ENCODE measurements at places on chromosomes 6 and 20.

DNA sequence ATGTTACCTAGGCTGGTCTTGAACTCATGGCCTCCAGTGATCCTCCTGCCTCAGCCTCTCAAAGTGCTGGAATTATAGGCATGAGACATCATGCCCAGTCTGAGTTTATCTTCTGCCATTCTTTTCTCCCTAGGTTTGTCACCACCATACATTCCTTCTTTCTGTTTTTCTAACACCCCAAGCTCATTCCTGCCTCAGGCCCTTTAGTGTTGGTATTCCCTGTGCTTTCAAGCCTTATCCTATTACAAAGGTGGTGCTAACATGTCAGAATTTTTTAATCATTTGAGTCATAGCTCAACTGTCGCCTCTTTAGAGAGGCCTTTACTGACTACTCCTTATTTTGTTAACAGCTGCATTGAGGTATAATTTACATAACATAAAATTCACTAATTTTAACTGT is 221.1 kb upstream of the PRSS16 start:
- no peak for DNase-seq

GRCh38 chr20:50546729-50547314 is 36.6 kb downstream of the PTPN1 start:
- DNase-seq, result no peak

GRCh38 chr6:151236668-151237401 is 2.9 kb upstream of the AKAP12 start:
- no peak for DNase-seq

- no peak for DNase-seq
Observed at GRCh38 chr6:106658469-106658868, 29.1 kb downstream of the QRSL1 start.

DNA sequence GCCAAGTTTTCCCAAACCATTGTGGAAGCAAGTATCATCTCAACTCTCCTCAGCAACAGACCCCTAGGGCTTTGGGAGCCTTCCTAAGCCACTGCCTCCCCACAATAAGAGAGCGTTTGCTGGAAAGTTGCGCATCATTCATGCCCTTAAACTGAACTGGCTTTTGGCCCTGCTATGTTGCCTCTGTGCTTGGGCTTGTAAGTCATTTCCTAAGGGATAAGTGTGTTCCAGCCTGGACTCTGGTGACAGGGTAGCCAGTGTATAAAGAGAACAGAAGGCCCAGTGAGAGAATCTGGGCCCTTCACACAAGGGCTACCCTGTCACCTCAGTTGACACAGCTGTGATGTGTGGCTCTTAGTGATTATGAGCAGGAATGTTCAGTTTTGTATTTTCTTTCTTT is 77.8 kb downstream of the COL9A1 start:
- DNase-seq, result no peak

DNA sequence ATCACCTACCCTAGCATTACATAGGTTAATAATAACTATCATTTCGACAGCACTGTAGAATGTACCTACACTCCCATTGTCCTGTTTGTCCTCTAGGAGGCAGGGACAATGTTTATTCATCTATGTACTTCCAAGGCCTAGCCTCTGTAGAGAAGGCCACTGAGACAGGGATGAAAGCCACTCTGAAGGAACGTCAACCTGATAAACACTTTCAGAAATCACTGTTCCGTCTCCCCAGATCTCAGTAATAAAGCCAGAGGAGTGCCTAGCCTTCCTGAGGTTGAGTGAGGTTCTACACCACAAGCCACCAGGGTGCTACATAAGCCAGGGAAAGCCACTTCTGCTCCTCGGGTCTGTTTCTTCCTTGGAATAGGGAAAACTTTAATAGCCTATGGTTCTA is 44.8 kb downstream of the POPDC3 start:
- no peak for DNase-seq

- DNase-seq, result no peak
Observed at GRCh38 chr6:34248198-34248726, 544 bp downstream of the SMIM29 start.

DNA sequence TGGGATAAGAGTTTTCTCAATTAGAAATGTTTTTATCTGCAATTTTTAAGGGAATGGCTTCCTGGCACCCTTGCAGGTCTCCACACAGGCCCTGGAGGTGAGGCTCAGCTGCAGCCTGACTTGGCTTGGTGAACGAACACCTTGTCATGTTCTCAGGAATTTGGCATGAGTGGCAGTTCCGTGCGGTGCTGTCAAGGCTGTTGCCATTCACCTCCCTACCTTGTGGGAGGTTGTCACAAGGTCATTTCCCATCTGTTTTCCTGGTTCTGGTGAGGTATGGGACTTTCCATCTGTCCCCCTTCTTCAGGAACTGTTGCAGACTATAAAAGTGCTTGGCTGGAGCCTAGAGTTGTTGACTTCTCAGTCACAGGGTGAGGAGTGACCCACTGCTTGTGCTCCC is 82.9 kb downstream of the ELOVL4 start:
- no peak for DNase-seq

- DNase-seq, result no peak
Observed at GRCh38 chr20:37469531-37469930, 51.5 kb upstream of the NNAT start.

GRCh38 chr20:25457886-25458680 is 50.6 kb downstream of the GINS1 start:
- DNase-seq, result no peak

DNA sequence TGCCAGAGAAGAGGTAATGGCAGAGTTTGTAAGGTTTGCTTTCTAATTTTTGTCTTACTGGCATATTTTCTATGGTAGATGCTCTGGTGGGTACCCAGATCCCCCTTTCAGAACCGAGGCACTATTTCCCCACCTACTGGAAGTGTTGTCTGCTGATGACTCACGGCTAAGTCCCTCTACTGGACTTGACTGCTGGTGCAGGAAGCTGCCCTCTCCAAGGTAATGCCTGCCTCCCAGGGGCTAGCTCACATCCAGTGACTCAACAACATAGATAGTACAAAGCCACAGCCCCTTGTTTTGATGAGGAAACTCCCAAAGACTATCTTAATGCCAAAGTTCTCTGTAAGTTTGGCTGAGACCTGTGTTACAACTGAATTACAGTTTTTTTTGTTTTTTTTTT is 285.4 kb upstream of the FLRT3 start:
- DNase-seq, result no peak

GRCh38 chr6:56842686-56843475 is 112.0 kb upstream of the BEND6 start:
- no peak for DNase-seq

- DNase-seq, result no peak
Observed at GRCh38 chr6:53161481-53162009, 12.9 kb upstream of the GCM1 start.

DNA sequence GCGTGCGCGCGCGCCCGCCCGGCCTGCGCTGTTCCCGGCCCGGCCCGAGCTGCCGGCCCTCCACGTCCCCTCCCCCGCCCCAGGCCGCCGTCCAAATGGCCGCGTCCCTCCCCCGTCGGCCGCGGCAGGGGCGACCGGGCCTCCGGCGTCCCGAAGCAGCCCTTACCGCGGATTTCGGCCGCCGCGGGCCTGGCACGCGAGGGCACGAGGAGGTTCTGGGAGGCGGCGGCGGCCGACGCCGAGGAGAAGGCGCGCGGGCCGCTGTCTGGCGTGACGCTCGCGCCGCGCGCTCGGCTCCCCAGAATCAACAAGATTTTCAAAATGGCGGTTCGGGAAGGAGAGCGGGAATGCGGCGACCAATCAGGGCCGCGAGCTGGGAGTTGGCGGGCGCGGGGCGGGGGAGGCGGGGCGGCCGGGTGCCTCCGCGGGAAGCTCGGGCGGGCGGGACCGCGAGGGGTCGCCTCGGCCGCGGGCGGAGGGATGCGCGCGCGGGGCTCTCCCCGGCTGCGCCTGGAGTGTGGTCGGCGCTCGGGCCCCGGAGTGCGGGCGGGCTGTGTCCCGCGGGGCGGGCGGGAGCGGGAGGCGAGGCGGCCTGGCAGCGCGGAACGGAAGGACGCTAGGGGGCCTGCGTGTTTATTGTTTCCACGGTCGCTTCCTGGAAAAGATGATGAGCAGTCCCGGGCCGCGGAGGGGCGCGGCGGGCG is at the start of gene DEK:
DEK (minus strand) TSS at position 312 of the 704 bp plus-strand sequence. CDS start 543 bp downstream, outside the sequence.
- no peak for DNase-seq

DNA sequence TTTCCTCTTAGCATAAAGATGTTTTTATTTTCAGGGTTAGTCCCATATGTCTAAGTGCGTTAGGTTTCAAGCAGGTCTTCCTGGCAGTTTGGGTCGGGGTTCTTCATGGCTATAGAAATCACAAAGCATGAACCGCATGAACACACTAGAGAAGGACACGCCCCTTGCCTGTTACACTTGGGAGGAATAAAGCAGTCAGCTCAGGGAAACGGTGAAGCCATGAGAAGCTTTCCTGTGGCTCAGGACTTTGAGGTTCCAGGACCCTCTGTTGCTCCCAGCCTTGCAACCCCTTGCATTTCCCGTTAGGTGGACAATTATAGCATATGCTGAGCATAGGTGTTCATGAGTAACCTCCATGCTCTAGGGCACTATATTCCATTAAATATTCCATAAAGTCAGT is 96.7 kb downstream of the SYCP2 start:
- no peak for DNase-seq

GRCh38 chr6:121435444-121436069 is at the start of gene GJA1:
Gene GJA1, plus strand, starts transcription at chr6:121435646. Its CDS starts 11,202 bp downstream, at chr6:121446848.
- no peak for DNase-seq

GRCh38 chr6:54878718-54879117 is 32.1 kb downstream of the FAM83B start:
- no peak for DNase-seq

DNA sequence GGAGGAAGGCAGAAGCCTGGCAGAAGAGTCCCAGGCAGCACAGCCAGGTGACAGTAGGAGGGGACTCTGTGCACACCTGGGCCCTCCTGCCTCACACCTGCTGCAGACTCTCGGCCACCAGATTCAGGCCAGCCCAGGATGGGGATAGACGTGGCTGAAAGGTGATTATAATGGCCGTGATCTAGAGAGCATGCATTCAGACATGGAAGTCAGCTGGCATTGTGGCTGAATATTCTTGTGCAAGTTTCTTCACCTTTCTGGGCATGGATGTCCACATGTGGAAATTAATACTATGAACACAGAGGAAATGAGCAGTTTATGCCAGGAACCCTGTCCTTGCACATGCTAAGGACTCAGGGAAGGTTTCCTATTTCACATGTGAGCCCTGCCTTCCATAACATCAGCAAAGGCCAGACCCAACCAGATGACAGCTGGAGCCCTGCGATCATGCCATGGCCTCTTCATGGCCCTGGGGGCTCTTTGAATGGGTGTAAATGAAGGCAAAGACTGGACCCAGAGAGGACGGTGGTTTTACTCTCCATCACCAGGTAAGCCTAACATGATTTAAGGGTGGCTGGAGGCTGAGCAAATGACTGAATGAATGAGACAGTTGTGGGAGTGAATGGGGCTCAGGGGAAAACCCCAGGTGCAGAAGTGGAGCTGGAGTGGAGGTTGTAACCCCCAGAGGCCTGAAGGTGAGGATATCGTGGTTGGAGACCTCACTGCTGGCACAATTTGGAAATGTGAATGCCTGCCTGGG is 2.7 kb upstream of the RAET1L start:
- no peak for DNase-seq

DNA sequence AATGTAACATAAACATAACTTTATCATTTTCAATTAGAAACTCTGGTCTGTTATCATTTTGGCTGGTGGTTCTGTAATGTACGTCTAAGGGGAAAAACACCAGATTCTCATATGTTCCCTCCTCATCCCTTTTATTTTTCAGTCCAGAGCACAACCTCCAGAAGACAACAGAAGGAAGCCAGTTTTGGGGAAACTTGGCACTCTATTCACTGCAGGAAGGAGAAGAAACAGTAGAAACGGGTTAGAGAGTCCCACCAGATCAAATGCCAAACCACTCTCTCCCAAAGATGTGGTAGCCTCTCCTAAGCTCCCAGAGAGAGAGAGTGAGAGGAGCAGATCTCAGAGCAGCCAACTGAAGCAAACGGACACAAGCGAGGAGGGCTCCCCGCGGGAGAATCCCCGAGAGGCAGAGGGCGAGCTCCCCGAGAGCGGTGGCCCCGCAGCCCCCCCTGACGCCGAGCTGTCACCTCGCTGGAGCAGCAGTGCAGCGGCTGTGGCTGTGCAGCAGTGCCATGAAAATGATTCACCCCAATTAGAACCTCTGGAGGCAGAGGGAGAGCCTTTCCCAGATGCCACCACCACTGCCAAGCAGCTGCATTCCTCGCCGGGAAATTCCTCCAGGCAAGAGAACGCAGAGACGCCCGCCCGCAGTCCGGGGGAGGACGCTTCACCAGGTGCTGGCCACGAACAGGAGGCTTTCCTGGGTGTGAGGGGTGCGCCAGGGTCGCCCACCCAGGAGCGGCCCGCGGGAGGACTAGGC is 117.8 kb downstream of the RTN4IP1 start:
- DNase-seq, result no peak

DNA sequence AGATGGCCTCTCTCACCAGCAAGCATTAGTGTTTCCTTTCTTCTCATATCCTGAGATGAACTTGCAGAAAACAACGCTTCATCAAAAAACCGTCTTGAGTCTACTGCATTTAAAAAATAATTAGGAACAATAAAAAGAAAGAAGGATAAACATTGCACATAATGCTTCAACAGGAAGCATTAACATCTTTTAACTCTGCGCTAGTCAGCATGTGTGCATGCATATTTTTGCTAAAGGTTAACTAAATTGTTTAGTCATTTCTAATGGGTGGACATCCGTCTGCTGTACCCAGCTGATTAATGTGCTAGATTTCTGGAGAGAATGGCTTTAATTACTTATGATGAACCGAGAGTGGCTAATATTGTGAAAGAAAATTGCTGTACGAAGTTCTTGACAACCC is 349.3 kb downstream of the SOX4 start:
- no peak for DNase-seq

DNA sequence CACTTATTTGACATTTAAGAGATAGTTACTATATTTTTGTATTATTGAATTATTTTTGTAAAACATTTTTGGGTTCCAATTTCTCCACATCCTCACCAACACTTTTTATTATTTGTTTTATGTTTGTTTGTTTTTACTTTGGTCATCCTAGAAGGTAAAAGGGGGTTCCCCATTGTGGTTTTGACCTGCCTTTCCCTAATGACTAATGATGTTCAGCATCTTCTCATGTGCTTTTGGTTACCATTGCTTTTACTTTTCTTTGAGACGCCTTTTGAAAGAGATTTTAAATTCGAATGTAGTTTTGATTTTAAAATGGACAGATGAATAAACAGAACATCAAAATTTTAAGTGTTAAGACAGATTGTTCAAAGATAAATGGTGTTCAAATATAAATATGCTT is 46.9 kb downstream of the AK9 start:
- no peak for DNase-seq

GRCh38 chr6:10558565-10558964 is 37.4 kb downstream of the GCNT2 start:
- DNase-seq, result no peak

DNA sequence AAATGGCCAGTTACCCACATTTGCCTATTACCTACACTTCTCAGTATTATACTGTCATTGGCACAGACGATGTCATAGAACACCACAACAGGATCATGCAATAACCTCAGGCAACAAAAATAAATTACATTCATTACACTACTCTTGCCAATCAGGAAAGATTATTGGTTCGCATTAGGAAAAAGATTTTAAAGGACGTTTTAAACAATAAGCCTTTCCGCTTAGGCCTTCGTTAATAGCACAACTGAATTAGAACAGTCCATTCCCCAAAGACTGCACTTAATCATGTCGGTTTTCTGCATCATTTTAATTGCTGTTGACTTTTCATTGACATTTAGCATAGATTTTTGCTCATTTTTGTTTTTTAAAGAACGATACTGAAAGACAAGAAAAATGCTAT is 912 bp upstream of the SENP6 start:
- no peak for DNase-seq

- DNase-seq, result no peak
Observed at GRCh38 chr6:23647045-23647444, 479.0 kb upstream of the NRSN1 start.
